Muscle of leg (tissue), 16 donors: ENCODE measurements at places on chromosomes 1 and 21. TPM values are rescaled to one million over a fixed set of nuclear protein-coding genes. Genes with fewer than 3 reads are reported as not detected.

- no peak for DNase-seq
These were observed 41.2 kb downstream of the GNG12 start for GRCh38 chr1:67792103-67792502.

DNA sequence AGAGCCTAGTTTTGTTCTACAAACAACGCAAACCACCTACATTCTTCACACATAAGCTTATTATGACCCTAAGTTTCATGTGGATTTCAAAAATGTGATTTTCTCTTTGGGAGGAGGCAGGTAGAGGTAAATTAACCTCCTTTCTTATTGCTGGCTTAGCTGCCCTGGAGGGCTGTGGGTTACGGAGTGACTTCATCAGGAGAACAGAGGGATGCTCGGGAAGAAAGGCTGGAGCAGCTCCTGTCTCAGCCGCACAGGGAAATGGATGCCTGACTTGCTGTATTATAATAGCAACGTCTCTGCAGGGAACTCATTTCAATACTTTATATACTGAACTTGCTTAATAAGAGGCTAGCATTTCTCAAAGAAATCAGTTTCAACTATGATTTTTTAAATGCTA is 14.1 kb upstream of the CREG1 start:
- no peak for DNase-seq

GRCh38 chr1:111507411-111508201 is 4.2 kb upstream of the ADORA3 start:
- DNase-seq = peak; percentile 90

DNA sequence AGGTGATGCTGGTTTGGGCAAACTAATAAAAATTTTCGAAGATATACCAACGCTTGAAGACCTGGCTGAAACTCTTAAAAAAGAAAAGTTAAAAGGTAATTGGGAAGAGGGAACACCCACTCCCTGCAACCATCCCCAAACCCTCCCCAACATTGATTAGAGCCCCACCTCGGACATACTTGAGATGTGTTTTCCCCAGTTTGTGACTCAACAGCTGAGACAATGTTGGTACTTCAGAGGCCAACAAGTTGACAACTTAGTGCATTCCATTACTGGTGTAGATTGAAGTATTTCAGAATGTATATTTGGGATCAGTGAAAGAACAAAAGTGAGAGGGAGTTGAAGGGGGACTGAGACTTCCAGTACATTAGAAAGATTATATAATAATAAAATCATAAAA is 5.1 kb downstream of the IFI16 start:
- no peak for DNase-seq

GRCh38 chr1:99535470-99536164 is 110.3 kb upstream of the PALMD start:
- no peak for DNase-seq

GRCh38 chr1:208141610-208142192 is 102.5 kb downstream of the PLXNA2 start:
- DNase-seq = peak; percentile 53

The PRRX1 gene
- 192 TPM for polyA plus RNA-seq

The NBPF19 gene
- 9.3 TPM for polyA plus RNA-seq

The FCRL5 gene
- 0.28 TPM for polyA plus RNA-seq

The ATAD3C gene
- polyA plus RNA-seq = 1.0 TPM

The SPRR1A gene
- polyA plus RNA-seq = not detected

The TAS1R1 gene
- polyA plus RNA-seq = 3.2 TPM

The KANK4 gene
- 13.8 TPM for polyA plus RNA-seq

The ASCL5 gene
- polyA plus RNA-seq = 0.34 TPM
